ENCODE measurements at places on chromosomes 4 and X. TPM values are rescaled to one million over a fixed set of nuclear protein-coding genes. Genes with fewer than 3 reads are reported as not detected.

The PITX2 gene
- total RNA-seq = 13.8 TPM

The CD38 gene
- 0.34 TPM for total RNA-seq

The MGARP gene
- 1.7 TPM for total RNA-seq

The PNCK gene
- total RNA-seq = 3.7 TPM

The C4orf50 gene
- 0.52 TPM for total RNA-seq

- DNase-seq = no peak
These were observed 2.8 kb downstream of the CCNQ start for GRCh38 chrX:153595859-153596857.

- DNase-seq = no peak
These were observed 102.4 kb upstream of the VCX2 start for GRCh38 chrX:8273451-8273895.

DNA sequence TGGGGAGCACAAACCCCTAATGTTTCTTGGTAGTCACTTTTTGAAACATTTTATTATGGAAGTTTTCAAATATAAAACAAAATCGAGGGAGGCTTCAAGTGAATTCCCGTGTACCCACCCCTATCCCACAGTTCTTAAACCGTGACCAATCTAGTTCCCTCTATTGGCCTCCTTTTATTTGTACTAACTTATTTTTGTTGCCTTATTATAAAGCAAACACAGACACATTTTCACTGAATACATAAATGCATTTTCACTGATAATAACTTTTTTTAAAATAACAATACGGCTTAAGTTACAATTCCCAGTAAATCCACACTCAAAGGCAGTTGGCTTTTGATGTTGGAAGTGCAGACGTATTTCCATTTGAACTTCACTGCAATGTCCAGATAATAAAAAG is 9.3 kb downstream of the HMX1 start:
- no peak for DNase-seq

DNA sequence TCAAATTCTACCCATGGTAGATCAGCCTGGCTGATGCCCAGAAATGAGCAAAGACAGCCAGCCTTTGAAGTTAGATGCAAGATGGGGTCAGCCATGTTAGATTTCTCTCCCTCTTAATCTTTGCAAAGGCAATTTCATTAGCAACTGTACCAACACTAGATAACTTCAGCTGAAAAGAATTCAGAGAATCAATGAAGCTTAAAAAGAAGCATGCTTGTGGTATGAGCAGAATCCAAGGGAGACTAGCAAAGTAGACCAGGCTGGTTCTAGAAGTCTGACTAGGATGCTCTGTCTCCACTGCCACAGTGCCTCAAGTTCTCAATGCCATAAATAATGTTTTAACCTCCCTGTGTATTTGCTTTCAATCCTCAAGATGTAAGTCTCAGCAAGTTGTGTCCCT is 247.3 kb downstream of the SLC7A11 start:
- no peak for DNase-seq

- DNase-seq = no peak
These were observed 26.7 kb upstream of the C1QTNF7 start for GRCh38 chr4:15400981-15401671.

DNA sequence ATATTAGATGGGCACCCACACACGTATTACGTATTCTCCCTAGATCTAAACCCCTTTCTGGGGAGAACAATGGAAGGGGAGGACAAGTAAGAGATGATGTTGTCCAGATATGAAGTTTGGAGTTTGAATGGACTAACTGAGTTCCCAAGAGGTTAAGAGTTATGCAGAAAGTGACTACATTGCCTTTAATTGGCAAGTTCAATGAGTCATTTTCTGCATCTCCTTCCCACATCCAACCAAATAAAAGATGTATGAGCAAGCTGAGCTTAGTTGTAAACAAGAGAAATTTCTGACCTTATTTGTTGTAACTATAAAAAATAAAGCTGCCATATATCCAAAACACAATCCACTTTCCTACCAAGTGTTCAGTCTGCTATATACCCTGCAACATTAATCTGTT is 50.5 kb downstream of the TIGD2 start:
- DNase-seq = no peak

DNA sequence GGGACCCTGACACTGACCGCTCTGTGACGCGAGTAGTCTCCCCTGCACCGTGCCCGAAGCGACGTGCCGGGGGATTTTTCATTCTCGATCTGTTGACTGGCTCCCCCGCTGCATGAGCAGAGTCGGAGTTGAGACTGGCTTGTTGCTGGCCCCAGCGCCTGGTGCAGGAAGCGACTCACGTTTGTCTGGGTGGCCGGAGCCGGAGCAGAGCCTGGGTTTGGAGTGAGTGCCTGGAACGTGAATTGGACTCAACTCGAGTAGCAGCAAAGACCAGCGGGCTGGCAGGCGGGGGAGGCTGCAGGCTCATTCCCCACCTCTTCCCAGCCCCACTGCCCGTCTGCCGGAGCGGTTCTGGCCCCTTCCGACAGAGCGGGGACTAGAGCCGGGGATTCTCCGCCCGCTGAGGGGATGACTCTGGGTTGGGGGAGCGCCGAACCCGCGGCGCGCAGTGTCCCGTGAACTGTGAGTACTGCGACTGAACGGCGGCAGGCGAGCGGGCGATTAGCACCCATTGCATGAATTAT is 554 bp downstream of the PCDH7 start:
- DNase-seq = peak; percentile 75

DNA sequence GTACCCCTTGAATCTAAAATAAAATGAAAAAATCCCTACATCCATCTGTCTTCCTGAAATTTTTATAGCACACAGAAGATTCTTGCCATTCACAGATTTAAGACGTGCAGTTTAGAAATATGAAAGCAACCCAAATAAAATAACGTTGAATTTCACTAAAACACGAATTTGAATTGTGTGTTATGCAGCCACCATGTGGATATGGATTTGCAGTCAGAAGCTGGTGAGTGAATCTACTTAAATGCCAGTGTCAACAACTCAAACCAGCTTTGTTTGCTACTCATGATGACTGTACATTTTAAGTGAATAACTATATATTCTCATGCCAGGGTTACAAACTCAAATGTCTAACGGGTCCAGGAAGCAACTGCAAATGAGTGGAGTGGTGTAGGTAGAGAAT is 173.0 kb upstream of the HAND2 start:
- no peak for DNase-seq

GRCh38 chr4:185671066-185671465 is 135.8 kb upstream of the PDLIM3 start:
- no peak for DNase-seq

DNA sequence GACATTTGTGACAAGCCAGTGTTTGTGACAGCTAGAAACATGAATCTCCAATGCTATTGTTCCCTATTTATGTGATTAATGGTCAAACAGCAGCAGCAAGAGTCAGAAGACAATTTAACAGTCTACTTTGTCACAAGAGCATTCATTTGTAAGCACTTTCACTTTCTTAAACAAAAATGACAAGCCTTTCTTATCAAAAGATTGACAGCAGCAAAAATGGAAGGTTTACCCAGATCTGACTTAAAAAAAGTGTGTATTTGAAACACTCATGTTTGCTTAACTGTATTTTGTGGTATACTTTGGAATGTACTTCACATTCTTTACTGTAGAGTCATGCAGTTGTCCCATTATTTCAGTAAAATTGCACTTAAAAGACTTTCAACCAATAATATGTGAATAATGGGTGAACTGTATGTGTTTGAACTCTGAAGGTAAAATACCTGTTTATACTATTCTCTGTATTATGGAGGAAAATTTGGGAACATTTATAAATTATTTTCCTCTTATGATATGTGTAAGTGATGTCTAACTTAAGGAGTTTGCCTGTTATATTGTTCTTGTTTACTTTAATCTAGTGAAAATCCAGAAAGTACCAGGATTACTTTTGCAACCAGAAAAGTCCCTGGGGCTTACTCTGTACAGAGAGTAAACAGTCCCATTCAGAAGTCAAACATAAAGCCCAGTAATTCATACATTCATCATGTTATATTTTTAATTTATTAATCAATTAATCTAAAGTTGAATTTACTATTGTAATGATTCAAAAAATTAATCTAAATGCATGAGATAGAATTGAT is 314.9 kb upstream of the TRAM1L1 start:
- no peak for DNase-seq

GRCh38 chrX:70032792-70033191 is 16.9 kb downstream of the AWAT2 start:
- DNase-seq = no peak
